ENCODE measurements at places on chromosomes 6 and 20.
A peak's percentile ranks its signal among the peaks of the same experiment; 100 is the strongest.

- no peak for DNase-seq
Measured at GRCh38 chr6:43040542-43041257, 13.0 kb downstream of the CUL7 start.

- DNase-seq, result no peak
Measured at GRCh38 chr6:39558591-39559190, 166.5 kb downstream of the KIF6 start.

DNA sequence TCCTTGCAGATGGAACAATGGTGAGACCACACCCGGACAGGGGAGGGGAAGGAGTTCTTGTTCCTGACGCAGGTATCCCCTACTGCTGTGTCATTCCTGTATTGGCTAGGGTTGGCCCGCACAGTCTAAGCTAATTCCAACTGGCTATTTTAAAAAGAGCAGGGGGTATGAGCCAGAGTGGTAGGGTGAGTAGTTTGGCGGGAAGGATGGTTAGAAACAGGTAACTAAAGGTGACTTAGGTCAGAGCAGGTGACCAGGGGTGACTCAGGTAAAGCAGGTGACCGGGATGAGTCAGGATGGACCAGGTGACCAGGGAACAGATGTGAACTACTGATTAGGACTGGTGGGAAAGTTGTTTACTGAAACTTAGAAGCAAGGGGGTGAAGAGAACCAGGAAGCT lies 58.0 kb downstream of the ZNF292 start:
- DNase-seq, result no peak

DNA sequence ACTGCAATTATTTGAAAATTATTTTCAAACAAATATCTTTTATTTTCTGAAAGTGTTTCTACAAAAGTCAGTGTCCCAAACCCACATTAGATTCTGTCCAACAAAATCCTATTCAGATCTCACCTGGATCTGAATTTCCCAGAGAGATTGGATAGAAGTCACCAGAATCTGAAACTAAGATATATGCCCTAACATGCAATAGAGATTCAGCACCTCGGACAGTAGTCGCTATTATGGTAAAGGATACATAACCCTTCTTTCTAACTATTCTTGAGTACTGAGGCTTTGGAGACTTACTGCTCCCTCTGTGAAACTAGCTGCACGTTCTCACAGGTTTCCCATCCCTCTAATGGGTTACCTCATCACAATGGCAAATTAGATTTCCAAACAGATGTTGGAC lies 151.4 kb downstream of the ID4 start:
- DNase-seq, result peak; percentile 9

- no peak for DNase-seq
Measured at GRCh38 chr20:4604580-4604979, 117.1 kb upstream of the PRND start.

DNA sequence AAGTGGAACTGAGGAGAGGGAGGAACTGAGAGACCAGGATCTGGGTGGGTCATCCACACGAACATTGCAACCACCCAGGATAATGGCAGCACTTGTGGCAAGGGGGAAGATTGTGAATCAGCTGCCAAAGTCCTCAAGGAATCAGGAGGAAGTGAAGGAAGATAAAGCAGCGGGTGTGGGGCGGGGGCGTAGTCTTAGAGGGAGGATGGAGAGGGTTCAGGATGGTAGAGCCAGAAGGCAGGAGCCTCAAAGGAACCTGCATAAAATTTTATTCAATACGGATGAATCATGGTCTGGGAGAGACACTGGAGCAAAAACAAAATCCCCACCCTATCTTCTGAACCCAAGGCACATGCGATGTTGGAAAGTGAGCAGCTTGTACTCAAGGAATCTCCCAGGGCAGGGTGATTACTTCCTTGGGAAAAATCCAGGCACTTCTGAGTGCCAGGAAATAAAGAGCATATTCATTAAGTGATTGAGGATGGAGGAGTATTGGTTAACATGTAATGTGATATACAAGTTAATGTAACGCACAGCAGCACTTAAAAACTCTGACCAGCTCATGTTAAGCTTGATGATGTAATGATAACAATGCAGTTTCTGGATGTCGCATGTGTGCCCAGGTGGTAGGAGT lies 82.0 kb upstream of the B3GAT2 start:
- peak; percentile 63 for DNase-seq

GRCh38 chr6:160085226-160085625 lies 36.4 kb upstream of the SLC22A1 start:
- no peak for DNase-seq

DNA sequence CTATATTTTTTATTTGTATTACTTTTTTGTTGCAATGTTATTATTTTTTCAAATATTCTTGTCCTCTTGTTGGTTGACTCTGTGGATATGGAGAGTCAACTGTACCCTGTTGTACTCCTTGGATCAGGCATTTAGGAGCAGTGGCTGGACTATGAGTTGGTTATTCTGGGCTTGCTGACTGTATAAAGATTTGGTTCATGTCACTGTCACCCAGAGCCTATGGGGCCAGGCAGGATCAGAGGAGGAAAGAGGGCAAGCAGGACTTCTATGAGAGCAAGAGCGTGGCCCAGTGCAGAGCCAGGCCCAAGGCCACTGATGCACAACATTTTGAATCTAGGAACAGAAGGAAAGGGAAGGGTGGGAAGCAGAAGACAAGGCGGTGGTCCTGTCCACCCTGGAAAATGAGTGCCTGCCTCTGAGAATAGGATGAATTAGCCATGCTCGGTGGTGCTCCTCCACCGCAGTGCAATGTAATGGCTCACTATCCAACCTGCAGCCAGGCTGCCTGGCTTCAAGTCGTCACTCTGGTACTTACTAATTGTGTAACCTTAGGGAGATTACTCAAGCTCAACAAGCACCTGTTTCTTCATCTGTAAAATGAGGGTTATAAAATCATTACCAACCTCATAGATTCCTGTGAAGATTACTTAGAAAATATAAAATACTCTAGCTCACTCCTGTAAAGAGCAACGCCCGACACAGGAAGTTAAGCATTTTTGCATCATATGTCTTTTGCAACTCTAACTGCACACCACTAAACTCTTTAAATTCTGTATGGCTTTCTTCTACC lies 192.1 kb downstream of the KCNQ5 start:
- DNase-seq, result no peak

- DNase-seq, result no peak
Measured at GRCh38 chr6:169714595-169714994, 9.7 kb downstream of the PHF10 start.

DNA sequence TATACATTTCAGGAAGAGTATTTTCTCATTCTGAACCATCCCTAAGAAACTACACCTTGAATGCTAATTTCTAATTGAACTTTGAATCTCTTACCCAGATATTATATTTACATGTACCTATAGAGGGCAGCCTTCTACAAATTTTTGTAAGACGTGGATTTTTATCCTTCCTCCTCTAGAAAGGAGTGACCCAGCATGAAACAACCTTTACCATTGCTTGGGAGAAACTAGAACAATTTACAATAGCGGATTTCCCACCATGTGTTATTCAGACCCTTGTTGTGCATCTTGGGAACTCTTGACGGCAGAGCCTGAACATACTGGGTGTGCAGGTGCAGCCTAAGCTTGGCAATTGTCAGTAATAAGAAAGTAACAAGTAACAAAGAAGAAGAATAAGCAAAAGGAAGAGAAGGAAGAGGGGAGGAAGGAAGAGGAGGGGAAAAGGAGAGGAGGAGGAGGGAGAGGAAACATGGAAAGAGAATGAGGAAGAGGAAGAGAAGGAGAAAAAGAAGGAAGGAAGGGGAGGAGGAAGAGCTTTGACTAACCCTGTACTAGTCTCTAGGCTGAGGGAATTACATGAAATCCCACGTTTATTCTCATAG lies 10.8 kb upstream of the TAAR1 start:
- DNase-seq, result peak; percentile 67

DNA sequence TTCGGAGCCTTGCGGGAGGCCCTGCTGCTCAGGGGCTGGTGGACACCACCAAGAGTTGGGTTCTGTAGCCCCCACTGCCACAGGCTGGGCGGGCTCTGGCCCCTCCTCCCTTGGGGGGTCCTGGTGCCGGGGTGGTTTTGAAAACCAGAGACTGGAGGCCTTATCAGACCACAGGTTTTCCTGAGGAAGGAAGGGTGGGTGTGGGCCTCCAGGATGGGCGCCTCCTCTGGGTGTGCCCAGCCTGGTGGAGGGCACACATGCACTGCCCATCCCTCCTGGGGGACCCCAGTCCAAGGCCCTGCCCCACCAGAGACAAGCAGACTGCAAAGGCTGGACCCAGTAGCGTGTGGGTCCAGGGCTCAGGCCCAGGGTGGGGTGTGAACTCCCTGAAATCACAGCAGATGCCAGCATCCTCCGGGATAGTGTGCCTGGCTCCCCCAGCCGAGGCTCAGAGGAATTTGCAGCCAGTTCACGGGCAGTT lies 13.5 kb upstream of the ZBTB46 start:
- DNase-seq, result no peak

- DNase-seq, result no peak
Measured at GRCh38 chr6:141562186-141562811, 570.4 kb upstream of the GJE1 start.

DNA sequence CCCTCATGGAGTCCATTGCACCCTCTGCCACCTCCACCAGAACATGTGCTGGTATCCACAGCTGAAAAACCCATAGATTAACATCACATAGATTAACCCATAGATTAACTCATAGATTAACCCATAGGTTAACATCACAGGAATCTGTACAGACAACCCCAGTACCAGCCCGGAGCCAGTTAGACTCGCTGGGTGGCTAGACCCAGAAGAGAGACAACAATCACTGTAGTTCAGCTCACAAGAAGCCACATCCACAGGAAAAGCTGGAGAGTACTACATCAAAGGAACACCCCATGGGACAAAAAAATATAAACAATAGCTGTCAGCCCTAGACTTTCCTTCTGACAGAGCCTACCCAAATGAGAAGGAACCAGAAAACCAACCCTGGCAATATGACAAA lies 25.1 kb downstream of the SERPINB9 start:
- no peak for DNase-seq

All from HAP-1 (cell line).